Activated CD4-positive, alpha-beta memory T cell treated with anti-CD3 and anti-CD28 coated beads for 36 hours (primary cell): ENCODE measurements at places on chromosomes 11 and 22.

DNA sequence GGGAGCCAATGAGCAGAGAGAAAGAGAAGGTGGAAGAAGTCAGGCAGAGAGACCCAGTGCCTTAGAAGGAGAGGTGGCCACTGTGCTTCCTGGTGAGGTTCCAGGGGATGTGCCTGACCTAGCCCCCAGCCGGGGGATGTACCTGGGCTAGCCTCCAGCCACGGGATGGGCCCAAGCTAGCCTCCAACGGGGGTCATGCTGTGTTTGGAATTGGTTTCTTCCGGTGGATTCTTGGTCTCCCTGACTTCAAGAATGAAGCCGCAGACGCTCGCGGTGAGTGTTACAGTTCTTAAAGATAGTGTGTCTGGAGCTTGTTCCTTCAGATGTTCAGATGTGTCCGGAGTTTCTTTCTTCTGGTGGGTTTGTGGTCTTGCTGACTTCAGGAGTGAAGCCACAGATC, 6.9 kb upstream of the SMIM38 start:
- H3K27ac ChIP-seq, result no peak overlapping the region
- no peak for DNase-seq
- H3K27me3 ChIP-seq, result peaks cover 6% of the 10 kb centered on the region
- no peak overlapping the region for H3K4me3 ChIP-seq
- peaks cover 4% of the 10 kb centered on the region for H3K36me3 ChIP-seq

DNA sequence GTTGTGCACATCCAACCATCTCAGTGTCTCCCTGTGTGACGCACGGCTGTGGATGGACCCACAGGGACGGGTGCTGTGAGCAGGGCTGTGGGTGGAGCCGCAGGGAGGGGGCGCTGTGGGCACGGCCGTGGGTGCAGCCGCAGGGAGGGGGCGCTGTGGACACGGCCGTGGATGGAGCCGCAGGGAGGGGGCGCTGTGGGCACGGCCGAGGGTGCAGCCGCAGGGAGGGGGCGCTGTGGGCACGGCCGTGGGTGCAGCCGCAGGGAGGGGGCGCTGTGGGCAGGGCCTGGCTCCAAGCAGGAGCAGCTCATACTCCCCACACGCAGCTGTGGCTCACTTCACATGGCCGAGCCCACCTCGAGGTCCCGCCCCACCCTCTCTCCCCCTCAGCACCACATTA, 6.0 kb upstream of the MAPK11 start:
- H3K27me3 ChIP-seq, result no peaks in the 10 kb centered on the region
- H3K27ac ChIP-seq, result no peak overlapping the region
- H3K36me3 ChIP-seq, result no peaks in the 10 kb centered on the region
- H3K4me1 ChIP-seq, result no peaks in the 10 kb centered on the region

- no peaks in the 10 kb centered on the region for H3K27me3 ChIP-seq
- H3K36me3 ChIP-seq, result no peaks in the 10 kb centered on the region
- H3K4me3 ChIP-seq, result no peak overlapping the region
- H3K27ac ChIP-seq, result no peak overlapping the region
Measured at GRCh38 chr11:3123305-3123704, 41.8 kb downstream of the OSBPL5 start.

DNA sequence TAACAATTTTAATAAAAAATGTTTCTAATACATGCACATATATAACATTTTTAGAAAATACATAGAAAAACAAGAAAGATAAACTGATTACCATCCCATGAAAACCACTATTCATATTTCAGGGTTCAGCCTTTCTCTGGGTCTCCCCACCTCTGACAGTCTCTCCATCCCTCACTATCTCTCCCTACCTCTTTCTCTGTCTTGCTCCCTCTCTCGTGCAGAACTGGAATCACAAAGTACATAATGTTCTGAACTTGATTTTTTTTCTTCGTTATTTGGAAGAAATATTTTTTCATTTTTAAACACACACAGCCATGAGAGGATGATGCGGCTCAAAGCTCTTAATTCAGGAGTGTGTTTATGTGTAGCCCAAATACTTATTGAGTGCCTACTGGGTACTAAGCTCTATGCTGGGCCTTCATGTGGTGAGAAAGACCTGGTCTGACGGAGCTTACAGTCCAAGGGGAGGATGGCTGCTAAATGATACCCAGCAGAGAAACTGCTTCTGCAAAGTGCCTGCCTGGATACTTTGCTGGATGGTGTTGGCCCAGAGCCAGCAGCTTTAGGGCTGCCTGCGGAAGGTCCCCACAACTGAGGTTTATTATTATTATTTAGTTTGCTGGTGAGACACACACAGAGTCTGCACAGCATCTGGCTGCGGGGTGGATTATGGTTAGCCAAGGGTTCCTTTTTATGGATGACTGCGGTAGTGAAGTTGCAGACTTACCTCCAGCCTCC, 42.6 kb downstream of the SC5D start:
- peaks cover 24% of the 10 kb centered on the region for H3K4me1 ChIP-seq
- no peaks in the 10 kb centered on the region for H3K27me3 ChIP-seq
- no peak overlapping the region for H3K4me3 ChIP-seq
- no peak overlapping the region for H3K27ac ChIP-seq

DNA sequence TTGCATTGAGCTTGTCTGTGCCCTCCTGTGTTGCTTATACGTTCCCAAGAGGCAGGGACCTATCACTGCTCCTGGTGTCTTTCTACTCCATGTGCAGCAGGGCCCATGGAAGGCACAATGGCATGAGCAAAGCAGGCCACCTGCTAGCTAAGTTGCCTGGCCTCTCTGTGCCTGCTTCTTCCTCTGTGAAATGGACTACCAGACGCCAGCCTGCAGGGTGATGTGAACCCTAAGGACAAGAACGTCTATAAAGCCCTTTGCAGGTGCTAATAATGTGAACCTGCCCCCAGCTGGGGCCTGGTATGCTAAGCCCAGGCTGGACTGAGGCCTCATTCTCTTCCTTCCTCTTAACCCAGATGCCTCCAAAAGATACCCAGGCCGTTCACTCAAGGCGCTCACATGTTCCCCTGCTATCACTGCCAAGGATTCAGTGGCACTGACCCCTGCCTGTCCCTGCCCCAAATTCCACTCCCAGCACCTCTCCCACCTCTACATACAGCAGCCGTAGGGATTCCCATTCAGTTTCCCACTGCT, 4.0 kb downstream of the GUCD1 start:
- peak overlapping the region; percentile 9 for H3K27ac ChIP-seq
- H3K27me3 ChIP-seq, result no peaks in the 10 kb centered on the region
- no peak for DNase-seq
- H3K4me1 ChIP-seq, result peaks cover 23% of the 10 kb centered on the region
- H3K4me3 ChIP-seq, result no peak overlapping the region
- H3K36me3 ChIP-seq, result peaks cover 20% of the 10 kb centered on the region

GRCh38 chr11:117836077-117836960, 11.8 kb upstream of the FXYD2 start:
- H3K27me3 ChIP-seq, result peaks cover 2% of the 10 kb centered on the region
- H3K36me3 ChIP-seq, result no peaks in the 10 kb centered on the region
- DNase-seq, result no peak
- no peaks in the 10 kb centered on the region for H3K4me1 ChIP-seq
- no peak overlapping the region for H3K4me3 ChIP-seq
- H3K27ac ChIP-seq, result no peak overlapping the region

- peaks cover 10% of the 10 kb centered on the region for H3K27me3 ChIP-seq
- peak overlapping the region; percentile 23 for H3K27ac ChIP-seq
- H3K4me3 ChIP-seq, result no peak overlapping the region
- no peaks in the 10 kb centered on the region for H3K36me3 ChIP-seq
- peak; percentile 89 for DNase-seq
- peaks cover 11% of the 10 kb centered on the region for H3K4me1 ChIP-seq
Measured at GRCh38 chr11:66891851-66892660, 35.2 kb downstream of the LRFN4 start.

DNA sequence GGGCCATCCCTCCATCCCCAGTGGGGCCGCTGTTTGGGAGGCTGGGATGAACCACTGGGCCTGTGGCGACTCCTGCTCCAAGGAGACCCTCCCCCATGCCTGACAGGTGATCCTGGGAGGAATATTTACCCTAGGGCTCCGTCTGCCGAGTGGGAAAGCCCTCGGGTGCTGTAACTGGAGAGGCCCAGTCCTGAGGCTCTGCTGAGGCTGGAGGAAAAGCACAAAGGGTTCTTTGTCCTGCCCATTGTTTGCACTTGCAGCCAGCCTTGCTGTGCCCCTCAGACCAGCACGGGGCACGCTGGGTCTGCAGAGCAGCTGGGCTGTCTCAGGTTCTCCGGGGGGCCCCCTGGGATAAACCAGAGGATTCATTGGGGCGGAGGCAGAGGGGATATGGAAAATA, 321.1 kb downstream of the MN1 start:
- no peaks in the 10 kb centered on the region for H3K4me1 ChIP-seq
- H3K27me3 ChIP-seq, result no peaks in the 10 kb centered on the region
- H3K36me3 ChIP-seq, result no peaks in the 10 kb centered on the region
- no peak overlapping the region for H3K27ac ChIP-seq
- no peak overlapping the region for H3K4me3 ChIP-seq
- DNase-seq, result no peak

- no peak overlapping the region for H3K27ac ChIP-seq
- peaks cover 20% of the 10 kb centered on the region for H3K36me3 ChIP-seq
- peak overlapping the region; percentile 80 for H3K4me3 ChIP-seq
- H3K4me1 ChIP-seq, result peaks cover 45% of the 10 kb centered on the region
- no peak for DNase-seq
Measured at GRCh38 chr11:119109843-119110242, 2.7 kb downstream of the C2CD2L start.

GRCh38 chr11:8365216-8365941, 101.7 kb upstream of the LMO1 start:
- no peaks in the 10 kb centered on the region for H3K4me1 ChIP-seq
- H3K36me3 ChIP-seq, result no peaks in the 10 kb centered on the region

DNA sequence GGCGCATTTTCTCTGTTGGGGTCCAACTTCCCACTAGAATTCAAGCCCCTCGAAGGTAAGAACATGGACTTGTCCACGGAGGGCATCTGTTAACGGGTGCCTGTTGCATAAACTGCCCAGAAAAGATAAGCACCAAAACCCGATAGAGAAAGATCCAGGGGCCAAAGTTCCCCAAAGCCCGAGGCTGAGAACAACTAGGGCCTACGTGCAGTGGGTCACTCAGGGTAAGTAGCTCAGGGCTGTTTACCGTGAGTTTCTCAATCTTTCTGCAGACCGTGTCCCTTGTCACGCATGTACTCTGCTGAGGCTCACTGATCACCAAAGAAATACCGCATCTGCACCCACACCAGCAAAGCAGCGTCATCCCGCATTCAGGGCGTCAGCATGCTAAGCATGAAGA, 24.4 kb downstream of the PGA5 start:
- no peak overlapping the region for H3K4me3 ChIP-seq
- H3K27ac ChIP-seq, result no peak overlapping the region
- no peak for DNase-seq
- H3K36me3 ChIP-seq, result no peaks in the 10 kb centered on the region
